ENCODE measurements at places on chromosomes 7 and 10.

- no peak for DNase-seq
These were observed 3.8 kb downstream of the NUDCD3 start for GRCh38 chr7:44486693-44487092.

GRCh38 chr10:75335191-75335590 lies 66.4 kb downstream of the ZNF503 start:
- DNase-seq, result no peak

- DNase-seq, result no peak
These were observed 120.4 kb downstream of the EPDR1 start for GRCh38 chr7:38040831-38041230.

GRCh38 chr7:33601101-33601500 lies 304.2 kb upstream of the BMPER start:
- DNase-seq, result no peak

- DNase-seq, result no peak
These were observed 20.5 kb upstream of the PLPP4 start for GRCh38 chr10:120436439-120437112.

DNA sequence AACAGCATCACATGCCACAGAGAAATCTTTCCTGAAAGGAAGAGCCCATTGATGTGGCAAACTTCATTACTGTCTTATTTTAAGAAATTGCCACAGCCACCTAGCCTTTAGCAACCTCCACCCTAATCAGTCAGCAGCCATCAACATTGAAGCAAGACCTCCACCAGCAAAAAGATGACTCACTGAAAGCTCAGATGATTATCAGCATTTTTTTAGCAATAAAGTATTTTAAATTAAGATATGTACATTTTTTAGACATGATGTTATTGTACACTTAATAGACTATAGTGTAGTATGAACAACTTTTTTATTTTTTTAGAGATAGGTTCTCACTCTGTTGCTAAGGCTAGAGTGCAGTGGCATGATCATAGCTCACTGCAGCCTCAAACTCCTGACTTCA lies 14.8 kb downstream of the STEAP1B start:
- DNase-seq, result no peak

- DNase-seq, result no peak
These were observed 8.2 kb upstream of the SUN1 start for GRCh38 chr7:824081-824480.

GRCh38 chr7:30778255-30779025 lies 7.2 kb downstream of the MINDY4 start:
- DNase-seq, result no peak

- no peak for DNase-seq
These were observed 18.0 kb downstream of the NUDT5 start for GRCh38 chr10:12177642-12178041.
